NCI-H1417 treated with DMSO at 0.1 percent for 48 hours (cell line): ENCODE measurements at places on chromosomes 1 and 21.
A peak's percentile ranks its signal among the peaks of the same experiment; 100 is the strongest.

DNA sequence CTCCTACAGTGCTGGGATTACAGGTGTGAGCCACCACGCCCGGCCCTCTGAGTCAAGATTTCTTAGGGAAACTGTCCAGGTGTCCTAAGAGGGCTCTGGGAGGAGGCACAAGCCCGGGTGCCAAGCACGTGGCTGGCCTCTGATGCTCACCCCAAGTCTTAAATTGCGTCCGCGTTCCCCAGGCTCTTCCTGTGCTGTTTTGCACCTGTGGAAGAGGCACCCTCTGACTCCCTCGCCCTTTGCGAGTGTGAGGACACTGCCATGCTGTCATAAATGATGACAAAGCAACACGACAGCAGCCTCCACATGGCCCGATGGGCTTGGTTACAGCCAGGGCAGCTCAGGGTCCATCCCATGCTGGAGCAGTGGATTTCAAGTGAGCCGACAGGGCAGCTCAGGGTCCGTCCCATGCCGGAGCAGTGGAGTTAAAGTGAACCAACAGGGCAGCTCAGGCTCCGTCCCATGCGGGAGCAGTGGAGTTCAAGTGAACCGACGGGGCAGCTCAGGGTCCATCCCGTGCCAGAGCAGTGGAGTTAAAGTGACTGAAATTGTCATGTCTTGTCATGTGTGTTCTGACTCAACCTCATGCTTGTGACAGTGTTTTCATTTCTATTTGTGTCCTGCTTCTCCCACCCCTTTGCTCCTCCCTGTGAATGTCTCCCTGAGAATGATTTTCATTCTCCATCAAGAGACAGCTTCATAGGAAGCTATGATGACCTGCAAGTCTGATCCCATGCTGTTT lies 33.9 kb downstream of the PCNT start:
- no peak for DNase-seq

- no peak for DNase-seq
Measured at GRCh38 chr1:229192031-229192430, 78.9 kb upstream of the RAB4A start.

DNA sequence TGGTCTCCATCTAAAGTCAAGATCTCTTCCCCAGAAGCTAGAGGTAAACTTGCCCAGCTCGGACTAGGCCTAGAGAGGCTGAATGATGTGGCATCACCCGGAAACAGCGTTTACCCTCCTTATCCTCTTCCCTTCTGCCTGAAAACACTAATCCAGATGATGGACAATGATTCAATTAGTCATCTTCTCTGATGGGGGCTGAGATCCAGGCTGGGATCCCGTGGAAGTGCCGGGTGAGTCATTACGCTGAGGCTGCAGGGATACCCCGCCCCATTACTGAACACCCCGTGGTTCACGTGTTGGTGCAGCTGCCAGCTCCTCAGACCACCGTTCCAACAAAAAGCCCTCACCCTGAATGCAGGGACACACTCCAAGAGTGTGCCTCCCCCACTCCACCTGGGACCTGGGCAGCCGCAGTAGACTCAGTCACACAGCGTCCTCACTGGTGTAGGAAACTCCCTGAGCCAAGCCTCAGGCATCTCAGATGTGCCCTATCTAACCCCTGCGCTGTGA lies 2.0 kb downstream of the S100A6 start:
- DNase-seq, result no peak

DNA sequence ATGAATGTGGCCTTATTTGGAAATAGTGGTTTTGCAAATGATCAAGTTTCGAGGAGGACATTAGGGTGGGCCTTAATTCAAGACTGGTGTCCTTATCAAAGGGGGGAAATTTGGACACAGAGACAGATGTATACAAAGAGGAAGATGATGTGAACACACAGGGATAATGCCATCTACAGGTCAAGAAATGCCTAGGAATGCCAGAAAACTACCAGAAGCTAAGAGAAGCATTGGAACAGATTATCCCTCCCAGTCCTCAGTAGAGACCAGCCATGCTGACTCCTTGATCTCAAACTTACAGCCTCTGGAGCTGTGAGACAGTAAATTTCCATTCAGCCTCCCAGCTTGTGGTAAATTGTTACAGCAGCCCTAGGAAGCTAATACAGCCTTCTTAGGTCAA lies 151.4 kb downstream of the PTGER3 start:
- DNase-seq, result no peak

- no peak for DNase-seq
Measured at GRCh38 chr21:25701529-25701928, 33.2 kb downstream of the ATP5PF start.

- peak; percentile 90 for DNase-seq
Measured at GRCh38 chr21:37008724-37009123, 2.2 kb downstream of the RIPPLY3 start.

DNA sequence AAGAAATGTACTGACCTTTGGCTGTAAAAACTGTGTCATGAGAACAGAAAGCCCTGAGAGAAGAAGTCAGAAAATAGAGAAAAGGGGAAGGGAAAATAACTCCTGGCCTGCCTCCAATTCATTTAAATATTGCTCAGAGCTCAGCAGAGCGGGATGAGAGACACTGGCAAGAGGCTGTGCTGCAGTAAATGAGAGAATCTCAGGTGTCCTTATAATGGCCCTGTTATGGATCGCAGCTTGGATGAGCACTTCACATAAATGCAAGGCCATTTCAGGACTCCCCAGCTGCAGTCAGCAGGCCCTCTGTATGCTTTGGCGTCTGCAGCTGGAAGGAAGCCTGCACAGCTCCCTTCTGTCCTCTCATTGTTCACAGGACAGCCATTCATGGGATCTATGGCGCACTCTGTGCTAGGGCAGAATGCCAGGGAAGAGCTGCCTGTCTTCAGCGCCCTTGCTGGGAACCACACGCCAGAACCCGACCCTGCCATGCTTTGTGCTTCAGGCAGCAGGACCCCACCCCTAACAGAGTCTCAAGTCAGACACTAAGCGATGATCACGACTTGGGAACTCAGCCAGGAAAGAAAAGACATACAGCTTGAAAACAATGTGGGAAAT lies 20.7 kb upstream of the ABCB10 start:
- no peak for DNase-seq

GRCh38 chr1:53543130-53543777 lies 84.1 kb downstream of the DMRTB1 start:
- DNase-seq, result no peak

DNA sequence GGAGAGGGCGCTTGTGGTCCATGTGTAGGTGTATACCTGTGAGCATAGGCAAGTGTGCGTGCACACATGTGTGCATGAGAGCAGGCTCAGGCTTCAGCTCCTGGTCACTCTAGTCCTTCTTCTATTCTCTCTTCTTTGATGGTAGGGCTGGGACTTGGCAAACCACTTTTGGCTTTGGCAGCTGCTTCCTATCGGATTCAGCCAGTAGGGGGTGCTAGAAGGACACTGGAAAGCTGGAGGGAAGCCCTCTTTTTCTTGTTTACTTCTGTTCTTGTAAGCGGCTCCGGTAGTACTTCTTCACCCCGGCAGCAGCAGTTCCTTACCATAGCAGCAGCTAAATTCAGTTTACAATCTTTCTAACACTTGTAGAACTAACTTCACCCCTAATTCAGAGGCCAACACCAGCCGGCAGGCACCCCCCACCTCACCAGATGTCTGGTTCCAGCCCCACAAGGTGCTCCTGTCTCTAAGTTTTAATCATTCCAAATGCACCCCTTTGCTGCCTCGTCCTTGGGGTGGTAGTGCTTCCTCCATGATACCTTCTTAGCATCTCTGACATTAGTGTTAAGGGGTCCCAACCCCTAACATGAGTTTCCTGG lies 25.1 kb downstream of the NENF start:
- no peak for DNase-seq

DNA sequence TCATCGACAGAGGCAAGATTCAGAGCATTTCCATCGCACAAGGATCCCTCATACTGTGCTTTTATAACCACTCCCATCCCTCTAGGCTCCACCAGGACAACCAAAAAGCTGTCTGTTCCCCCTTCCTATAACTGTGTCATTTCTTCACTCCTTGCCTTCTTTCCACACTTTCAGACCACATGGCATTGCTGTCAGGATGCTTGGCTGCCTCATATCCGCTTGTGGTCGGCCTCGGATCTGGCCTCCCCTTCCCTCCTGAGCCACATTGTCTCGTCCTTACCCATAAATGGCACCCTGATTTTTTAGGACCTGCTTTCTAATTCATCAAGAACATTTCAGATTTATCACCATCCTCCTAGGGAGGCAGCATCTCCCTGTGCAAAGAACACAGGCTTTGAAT lies 80.5 kb downstream of the HIVEP3 start:
- no peak for DNase-seq

GRCh38 chr1:34696230-34696629 lies 58.6 kb upstream of the GJB5 start:
- DNase-seq, result no peak

GRCh38 chr1:42736152-42736551 lies 3.9 kb downstream of the CLDN19 start:
- DNase-seq, result no peak

- no peak for DNase-seq
Measured at GRCh38 chr1:3902111-3902511, 2.0 kb upstream of the C1orf174 start.

DNA sequence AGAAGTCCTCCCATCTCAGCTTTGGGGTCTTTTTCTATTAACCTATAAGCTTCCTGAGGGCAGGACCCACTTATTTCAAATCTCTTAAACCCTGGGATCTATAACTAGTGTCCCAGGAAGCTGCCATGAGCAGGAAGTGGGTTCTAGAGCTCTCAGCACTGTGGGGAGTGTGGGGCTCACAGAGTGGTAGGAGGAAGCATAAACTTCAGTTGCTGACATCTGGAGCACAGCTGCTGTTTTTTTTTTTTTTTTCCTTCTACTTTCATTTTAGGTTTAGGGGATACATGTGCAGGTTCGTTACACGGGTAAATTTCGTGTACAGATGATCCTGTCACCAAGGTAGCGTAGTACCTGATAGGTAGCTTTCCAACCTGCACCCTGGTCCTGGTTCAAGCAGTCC lies 59.3 kb downstream of the AK4 start:
- no peak for DNase-seq

GRCh38 chr1:229407206-229408026 lies 26.5 kb downstream of the ACTA1 start:
- no peak for DNase-seq

DNA sequence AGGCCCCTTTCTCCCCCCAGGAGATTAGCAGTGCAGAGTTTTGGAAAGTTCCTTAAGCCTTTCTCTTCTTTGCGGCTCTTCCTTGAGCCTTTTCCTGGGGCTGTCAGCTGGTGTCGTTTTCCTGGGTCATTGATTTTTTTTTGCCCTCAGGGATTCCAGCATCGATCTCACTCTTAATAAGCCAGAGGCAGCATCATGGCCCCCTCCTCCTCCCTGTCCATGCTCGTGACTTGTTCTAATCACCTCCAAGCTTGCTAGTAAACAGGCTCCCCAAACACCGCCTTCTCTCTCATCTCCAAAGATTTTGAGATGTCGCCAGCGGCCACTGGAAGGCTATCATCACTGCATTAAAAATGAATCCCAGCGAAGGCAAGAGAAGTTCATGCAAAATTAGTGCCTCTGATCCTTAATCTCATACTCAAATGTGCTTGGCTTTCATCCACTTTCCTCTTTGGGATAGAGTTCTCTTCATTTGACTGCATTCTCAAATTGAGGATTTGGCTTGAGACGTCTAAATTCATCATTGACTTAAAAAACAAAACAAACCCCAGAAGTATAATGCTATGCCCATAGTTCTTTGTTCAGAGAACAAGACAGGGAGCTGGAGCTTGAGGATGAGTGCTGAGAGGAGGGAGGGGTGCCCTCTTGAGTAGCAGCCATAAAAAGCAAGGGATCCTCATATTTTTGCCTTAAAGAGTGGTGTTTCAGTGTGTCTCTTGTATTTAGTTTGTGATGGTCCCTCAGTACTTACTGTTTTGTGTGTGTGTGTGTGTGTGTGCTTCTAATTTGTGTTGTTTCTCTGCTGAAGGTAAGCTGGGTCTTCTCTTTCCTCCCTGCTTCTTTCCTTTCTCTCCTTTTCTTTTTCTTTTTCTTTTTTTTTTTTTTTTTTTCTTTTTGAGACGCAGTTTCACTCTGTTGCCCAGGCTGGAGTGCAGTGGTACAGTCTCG lies 3.2 kb downstream of the EVA1C start:
- DNase-seq, result no peak

- no peak for DNase-seq
Measured at GRCh38 chr1:170836141-170836540, 99.2 kb upstream of the MROH9 start.

DNA sequence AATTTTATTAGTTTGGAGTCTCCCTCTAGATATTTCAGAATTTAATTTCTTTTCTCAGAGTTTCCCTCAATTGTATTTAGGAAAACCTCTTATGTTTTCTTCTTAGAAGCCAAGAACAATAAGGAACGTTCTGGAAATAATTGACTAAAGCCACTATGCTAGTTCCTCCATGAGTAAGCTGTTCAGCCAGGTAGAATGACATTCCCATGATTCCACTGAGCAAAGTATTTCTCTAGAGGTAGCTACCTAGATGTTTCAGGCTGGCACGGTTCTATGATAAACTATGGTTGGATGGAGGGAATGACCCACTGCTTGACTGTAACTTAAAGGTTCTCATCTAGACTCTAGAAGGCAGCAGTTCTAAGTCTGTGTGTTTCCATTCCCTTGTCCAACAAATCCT lies 62.4 kb downstream of the CLDN17 start:
- no peak for DNase-seq

GRCh38 chr21:35071347-35071746 lies 22.2 kb upstream of the RUNX1 start:
- no peak for DNase-seq

- no peak for DNase-seq
Measured at GRCh38 chr1:156594190-156594589, 2.6 kb downstream of the NAXE start.

DNA sequence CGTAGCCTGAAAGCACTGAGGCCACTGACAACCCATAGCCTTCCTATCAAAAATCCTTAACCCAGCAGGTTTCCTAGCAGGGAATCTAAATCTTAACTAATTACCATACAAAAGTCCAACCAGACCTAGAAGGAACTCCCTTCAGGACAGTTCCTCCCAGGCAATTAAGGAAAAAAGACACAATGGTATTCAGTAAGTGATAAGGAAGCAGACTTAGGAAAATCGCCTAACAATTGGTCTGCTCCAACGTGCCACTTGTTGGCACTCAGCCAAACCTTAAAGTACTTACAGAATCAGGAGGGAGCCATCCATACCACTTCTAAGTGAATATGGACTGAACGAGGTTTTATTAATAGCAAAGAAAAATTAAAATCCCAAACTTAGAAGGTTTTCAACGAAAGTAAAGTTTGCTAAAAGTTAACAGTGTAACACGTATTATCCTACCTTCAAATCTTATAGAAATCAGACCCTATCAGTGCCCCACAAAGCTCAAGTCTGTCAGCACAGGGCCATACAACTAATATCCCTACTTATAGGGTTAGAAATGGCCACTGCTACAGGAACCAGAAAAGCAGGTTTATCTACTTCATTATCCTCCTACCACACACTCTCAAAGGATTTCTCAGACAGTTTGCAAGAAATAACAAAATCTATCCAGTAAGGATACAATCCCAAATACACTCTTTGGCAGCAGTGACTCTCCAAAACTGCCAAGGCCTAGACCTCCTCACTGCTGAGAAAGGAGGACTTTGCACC lies 29.0 kb downstream of the SPATA6 start:
- no peak for DNase-seq

- DNase-seq, result no peak
Measured at GRCh38 chr1:196545222-196545621, 63.0 kb downstream of the KCNT2 start.
